Activated naive CD8-positive, alpha-beta T cell treated with anti-CD3 and anti-CD28 coated beads, Interleukin-2, amount 10 ng/mL, durations not matched to agents 7 days and 5 days (primary cell): ENCODE measurements at places on chromosomes 4 and X.
A peak's percentile ranks its signal among the peaks of the same experiment; 100 is the strongest.

DNA sequence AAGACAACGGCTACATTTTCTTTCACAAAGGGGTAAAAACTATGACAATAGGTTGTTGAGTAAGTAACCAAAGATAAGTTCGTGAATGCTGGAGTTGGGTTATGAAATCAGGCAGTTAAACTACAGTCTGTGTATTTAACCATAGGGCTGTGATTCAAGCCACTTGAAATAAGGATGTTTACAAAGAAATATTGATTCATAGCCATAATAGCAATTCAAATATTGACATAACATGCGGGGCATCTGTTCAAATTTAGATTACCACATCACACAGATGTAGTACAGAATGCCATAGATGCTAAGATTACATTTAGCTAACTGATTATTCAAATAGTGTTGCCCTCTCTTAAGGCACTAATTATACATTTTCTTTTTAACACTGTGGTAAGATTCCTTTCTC, 364.1 kb downstream of the FSTL5 start:
- no peak for DNase-seq

GRCh38 chr4:127781300-127782024, 660 bp upstream of the HSPA4L start:
- DNase-seq, result no peak

GRCh38 chr4:110032603-110033002, 119.9 kb downstream of the EGF start:
- no peak for DNase-seq

GRCh38 chr4:99853999-99854398, 37.4 kb downstream of the DAPP1 start:
- DNase-seq, result no peak

- no peak for DNase-seq
These were observed 65.6 kb downstream of the DCAF8L1 start for GRCh38 chrX:27915617-27916016.

DNA sequence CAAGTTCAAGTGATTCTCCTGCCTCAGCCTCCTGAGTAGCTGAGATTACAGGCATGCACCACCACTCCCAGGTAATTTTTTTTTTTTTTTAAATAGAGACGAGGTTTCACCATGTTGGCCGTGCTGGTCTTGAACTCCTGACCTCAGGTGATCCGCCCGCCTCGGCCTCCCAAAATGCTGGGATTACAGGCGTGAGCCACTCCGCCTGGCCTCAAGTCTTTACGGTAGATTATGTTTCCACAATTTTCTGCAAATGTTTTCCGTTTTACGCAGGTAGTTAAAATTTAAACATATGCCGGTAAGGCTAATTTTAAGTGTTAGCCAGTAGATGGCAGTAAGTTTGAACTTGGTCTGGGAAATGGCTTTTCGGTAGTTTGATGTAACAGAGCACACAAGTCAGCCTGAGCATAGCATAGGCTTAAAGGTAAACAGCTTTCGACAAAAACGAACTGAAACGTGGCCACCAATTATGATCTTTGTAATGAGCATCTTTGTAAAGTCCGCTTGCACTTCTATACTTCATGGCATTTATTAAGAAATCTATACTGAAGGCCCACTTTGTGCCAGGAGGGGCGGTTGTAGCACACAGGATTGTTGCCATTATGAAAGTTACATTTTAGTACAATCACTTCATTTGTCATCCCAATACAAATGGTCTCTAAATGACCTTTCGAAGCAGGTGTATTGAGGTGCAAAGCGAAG, 31.1 kb downstream of the CCKAR start:
- peak; percentile 37 for DNase-seq

DNA sequence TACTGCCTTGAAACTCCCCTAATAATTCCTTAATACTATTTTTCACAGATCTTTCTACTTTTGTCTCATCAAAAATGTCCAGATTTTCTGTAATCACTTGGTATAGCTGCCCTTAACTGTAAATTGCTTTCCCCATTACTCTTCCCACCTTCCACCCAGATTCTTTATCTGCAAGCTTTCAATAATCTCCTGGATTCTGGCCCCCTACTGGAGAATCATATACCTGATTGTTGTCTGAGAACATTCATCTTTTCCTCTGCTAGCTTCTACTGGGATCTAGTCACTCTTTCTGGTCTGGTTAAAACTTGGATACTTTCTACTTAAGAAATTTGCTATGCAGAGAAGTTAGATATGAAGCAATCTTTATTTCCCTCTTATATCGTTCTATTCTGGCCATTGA, 552.6 kb downstream of the PCDH19 start:
- no peak for DNase-seq

- peak; percentile 59 for DNase-seq
These were observed 11.8 kb upstream of the HSD17B10 start for GRCh38 chrX:53445977-53446376.

DNA sequence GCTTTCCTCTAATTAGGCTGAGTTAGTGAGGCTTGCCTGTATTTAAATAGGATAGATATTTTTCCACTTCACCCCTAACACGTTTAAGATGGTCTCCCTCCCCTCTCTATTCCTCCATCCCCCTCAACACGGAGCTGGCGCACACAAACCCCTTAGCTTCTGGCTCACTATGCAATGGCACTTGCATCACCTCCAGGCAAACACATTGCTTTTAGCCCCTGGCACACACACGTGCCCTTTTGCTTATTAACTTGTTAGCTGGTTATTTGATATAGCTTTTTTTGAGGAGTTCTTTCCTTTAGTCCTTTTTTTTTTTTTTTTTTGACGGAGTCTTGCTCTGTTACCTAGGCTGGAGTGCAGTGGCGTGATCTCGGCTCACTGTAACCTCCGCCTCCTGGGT, 94.3 kb downstream of the HDAC8 start:
- DNase-seq, result no peak

DNA sequence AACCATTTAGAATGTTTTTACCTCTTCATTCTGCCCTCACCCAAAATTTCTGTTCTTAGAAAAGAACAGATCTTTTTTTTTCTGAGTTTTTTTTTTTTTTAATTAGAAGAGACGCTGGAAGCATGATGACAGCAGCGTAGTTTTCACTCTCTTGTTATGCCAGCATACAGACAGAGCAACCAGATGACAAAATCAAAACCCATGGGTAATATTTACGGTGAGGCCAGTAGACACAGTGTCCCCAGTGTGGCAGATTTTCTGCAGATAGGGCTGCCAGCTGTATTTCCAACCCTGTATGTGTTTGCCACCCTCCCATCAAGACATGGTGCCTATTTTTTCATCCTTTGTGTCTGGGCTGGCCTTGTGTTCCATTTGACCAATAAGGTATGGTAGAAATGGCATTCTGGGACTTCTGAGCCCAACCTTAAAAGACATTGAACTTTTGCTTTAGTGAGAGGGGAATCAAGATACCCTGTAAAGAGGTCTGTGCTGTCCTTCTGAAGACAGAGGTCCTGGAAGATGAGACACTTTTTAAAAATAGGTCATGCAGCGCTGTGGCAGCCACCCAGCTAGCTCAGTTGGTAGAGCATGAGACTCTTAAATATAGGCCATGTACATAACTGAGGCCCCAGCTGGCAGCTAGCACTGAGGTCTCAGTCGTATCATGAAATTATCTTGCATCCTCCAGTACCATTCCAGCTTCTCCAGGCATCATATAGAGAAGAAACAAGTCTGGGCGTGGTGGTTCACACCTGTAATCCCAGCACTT, 6.7 kb upstream of the ZNF41 start:
- no peak for DNase-seq
